Activated naive CD4-positive, alpha-beta T cell (primary cell): ENCODE measurements at places on chromosomes 6 and 20.

DNA sequence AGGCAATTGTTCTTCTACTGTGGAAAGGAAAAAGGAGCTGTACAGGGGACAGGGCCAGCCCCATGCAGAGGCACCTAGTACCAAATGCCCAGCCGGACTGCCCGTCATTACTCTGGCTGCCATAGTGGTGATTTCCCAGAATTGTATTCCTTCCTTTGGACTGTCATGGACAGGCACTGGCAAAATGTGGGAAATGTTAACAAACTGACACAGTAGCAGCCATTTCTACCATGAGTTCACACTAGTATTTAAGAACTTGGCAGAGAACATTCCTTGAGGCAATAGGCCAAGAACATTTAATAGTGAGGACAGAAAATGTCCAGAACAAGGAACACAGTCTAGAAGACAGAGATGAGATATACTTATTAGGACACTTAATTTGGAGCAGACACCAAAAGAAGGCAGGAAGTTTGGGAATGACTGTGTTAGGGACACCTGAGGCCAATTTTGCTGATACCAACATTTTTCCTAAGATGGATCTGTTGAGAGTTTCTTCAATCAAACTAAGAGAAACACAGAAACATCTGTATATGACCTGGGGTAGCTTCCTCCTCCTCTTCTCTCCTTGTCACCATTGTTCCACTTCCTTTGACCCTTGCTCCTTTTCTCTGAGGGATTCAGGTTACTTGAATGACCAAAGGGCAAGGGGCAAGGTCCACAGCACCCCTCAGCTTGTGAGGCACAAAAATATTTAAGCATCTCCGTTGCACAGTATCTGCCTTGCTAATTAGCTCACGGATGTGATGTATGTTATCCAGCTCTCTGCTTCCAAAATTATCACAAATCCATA is 14.9 kb downstream of the ADTRP start:
- DNase-seq = no peak

GRCh38 chr6:89204096-89204495 is 13.1 kb downstream of the GABRR1 start:
- no peak for DNase-seq

DNA sequence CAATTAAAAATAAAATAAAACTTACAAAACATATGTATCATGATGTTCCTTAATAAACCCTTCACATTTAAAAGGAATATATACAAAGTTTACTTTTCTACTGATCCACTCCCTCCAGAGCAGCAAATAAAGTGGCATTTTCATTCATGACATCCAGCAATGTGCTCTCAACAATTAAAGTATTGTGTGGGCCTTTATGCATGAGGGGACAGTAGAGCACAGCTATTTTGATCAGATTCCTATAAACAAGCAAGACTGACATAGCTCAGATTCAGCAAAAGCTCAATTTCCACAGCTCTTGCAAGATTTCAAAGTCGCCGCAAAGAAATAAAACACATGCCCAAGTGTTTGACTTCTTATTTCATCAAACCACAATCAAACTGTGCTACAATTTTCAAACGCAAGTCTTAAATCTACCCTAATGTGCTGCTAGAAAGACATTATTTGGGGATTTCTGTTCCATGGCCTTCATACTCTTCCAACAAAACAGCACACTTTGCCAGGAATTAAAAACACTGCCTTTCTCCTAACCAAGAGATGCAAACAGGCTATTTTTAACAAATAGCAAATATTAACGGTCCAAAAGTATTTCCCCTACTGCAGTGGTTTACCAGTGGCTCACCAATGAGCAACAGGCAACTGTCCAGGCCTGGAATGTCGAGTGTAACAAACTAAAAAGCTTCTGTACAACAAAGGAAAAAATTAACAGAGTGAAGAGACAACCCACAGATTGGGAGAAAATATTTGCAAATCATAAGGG is 52.3 kb downstream of the MBOAT1 start:
- DNase-seq = no peak

GRCh38 chr20:49990271-49990720 is 7.5 kb downstream of the SNAI1 start:
- DNase-seq = no peak

GRCh38 chr6:35510916-35511561 is 1.7 kb downstream of the TULP1 start:
- no peak for DNase-seq

DNA sequence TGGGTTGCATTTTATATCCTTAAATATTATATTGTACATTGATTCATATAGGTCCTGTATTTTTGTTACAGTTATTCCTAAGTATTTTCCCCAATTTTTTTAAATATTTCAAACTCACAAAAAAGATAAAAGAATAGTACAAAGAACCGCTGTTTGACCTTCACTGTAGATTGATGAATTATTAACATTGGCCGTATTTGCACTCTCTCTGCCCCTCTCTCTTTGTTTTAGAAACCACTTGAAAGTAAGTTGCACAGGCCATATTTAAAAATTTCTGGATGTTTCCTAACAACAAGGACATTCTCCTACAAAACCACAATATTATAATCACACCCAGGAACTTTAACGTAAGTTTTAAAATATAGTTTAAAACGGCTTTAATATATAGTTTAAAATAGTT is 72.0 kb upstream of the DUSP22 start:
- DNase-seq = no peak

DNA sequence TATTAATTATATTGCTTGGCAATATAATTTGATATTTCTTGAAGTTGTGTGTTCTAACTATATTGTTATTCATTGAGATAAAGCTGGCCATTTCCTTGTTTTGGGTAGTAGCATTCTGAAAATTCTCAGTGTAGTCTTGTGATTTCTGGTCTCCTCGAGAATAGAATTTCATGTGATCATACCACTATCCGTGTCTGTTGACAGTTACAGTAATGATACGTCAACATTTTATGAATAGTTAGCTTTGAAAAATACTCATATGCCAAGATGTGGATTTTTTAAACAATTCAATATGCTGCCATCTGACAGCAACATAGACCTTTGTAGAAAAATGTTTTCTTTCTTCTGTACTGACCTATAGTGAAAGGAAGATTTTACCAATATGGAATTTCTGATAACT is 723.7 kb upstream of the SLC35B3 start:
- no peak for DNase-seq
